Activated naive CD4-positive, alpha-beta T cell treated with anti-CD3 and anti-CD28 coated beads for 36 hours (primary cell): ENCODE measurements at places on chromosomes 5 and 9.
A peak's percentile ranks its signal among the peaks of the same experiment; 100 is the strongest.

DNA sequence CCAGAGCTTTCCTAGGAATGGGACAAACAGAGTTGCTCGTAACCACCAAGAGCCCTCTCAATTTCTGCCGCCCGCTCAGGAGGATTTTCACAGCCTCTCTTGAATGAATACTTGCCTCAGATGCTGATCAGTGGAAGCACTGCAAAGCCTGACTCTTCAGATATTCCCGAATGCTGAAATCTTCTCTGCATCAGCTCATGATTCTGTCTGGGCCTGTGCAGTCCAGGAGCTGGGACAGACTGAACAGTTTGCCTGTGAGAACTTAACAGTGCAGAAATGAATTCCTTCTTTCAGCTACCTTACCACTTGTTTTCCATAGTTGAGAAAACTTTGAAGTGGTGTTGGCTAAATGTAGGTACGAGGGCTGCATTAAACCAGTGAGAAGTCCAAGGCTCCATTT is 17.1 kb downstream of the ZNF462 start:
- no peak for DNase-seq

DNA sequence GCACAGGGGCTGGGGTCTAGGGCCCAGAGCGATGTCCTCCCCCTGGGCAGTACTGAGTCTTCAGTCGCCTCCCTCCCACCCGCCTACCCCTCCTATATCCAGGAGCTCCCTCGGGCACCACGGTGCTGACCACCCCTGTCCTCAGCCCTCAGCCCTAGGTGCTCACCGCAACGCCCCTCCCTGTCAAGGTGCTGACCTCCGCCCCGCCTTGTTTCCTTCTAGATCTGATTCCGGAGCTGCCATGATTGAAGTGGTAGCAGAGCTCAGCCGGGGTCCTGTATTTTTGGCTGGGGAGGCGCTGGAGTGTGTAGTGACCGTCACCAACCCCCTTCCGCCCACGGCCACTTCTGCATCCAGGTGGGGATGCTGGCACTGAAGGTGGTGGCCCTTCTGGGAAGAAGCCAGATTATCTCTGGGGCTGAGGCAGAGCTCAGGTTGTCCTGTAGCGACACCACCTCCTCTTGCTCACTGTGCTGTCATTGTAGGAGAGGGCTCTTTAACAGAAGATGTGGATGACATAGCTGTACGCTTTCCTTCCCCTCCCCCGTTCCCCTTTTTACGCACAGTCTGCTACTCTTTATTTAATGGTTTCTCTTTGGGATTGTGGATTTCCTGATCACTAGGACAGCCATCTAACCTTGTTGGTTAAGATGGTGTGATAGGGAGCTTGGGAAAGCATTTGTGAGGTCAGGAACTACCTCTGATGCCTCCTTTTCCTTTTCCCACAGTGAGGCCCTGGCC is 598 bp downstream of the RGP1 start:
- peak; percentile 65 for DNase-seq

DNA sequence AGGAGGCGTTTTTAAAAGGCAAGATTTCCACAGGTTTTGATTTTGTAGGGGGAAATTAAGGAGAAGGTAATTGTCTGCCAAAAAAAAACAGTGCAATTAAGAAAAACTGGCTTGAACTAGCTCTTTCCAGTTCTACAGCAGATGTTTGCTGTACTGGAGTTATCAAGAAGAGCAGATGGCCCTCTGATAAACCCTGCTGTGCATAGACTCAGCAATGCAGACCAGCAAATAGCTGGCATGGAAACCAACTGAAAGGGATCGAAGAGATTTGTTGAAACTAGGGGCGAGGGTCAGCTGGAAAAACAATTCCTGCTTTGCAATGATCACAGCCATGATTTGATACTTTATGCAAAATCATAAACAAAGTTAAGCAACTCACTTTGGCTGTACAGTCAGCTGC is 17.8 kb upstream of the BHMT start:
- no peak for DNase-seq

DNA sequence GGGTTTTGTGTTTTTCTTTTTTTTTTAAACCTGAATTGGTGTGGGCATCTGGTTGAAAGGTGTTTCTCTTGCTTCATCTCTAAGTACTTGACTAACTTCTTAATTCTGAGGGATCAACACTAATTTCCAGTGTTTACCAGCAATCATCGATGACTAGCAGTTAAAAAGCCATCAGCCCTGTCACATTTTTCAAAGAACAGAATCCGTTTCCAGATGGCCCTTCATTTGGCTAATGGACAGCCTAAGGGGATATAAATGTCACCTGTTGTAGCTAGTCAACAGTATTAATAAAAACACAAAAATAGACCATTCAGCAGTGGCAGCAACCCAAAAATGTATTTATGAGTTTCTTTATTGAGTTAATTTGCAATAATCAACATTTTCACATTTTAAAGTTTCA is 1076.5 kb downstream of the MAT2B start:
- no peak for DNase-seq

GRCh38 chr5:41539454-41539853 is 29.1 kb upstream of the PLCXD3 start:
- no peak for DNase-seq

- DNase-seq = no peak
These were observed 3.3 kb downstream of the SETX start for GRCh38 chr9:132351404-132352045.

GRCh38 chr5:4197151-4197550 is 601.5 kb downstream of the IRX1 start:
- DNase-seq = no peak

- DNase-seq = peak; percentile 85
These were observed 18.3 kb upstream of the MLLT3 start for GRCh38 chr9:20640331-20641187.

DNA sequence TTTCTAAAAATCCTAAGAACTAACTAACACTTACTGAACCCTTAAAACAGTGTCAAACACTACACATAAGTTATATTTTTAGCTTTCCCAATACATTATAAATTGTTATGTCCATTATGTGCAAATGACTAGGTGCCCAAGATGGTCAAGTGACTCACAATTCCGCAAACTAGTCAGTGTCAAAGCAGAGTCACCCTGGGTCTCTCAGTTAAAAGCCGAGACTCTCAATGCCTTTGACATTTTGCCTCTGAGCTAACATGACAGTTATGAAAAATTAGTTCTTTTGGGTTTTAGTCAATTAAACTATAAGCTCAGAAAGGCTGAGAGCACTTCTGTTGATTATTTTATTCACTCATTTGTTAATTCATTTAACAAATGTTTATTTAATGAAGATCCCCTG is 42.3 kb upstream of the GABRG2 start:
- DNase-seq = no peak
